ENCODE measurements at places on chromosomes 5 and 9.

GRCh38 chr9:128917151-128917849 is 3.5 kb upstream of the PHYHD1 start:
- DNase-seq = peak; percentile 44

DNA sequence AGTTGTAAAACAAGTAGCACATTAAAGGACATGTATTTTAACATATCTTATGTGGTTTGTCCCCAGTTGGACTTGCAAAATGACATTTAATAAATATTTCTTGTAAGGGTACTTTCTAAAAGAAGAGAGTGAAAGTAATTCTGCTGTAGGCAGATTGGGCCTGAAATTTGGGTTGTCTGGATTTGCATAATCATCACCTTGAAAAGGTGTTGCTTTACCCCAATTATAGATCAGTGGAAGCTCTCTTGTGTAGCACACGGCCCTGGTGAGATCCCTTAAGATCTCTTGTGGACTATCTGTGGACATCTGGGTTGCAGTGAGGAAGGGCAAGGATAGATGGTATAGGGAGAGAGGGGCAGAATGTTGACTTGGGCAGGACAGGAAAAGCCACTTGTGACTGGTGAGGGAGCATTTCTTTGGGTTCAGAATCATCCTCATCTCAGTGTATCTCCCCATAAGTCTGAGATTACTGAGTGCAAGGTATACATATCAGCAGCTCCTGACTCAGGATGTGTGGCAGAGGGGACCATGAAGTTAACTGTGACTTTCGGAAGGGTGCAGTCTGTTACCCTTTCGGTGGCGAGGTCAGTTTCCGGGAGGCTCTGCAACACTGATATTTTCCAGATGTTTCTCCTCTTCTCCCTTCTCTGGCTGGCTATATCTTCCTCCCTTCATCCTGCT is 2.0 kb upstream of the TNFAIP8 start:
- no peak for DNase-seq

- peak; percentile 9 for DNase-seq
Measured at GRCh38 chr9:126709241-126709640, 95.5 kb downstream of the LMX1B start.

GRCh38 chr5:92939428-92939827 is 641.6 kb downstream of the NR2F1-AS1 start:
- DNase-seq = no peak

GRCh38 chr5:151684690-151685361 is 1.9 kb downstream of the SPARC start:
- DNase-seq = no peak

- DNase-seq = no peak
Measured at GRCh38 chr5:168350315-168350714, 58.9 kb downstream of the WWC1 start.

DNA sequence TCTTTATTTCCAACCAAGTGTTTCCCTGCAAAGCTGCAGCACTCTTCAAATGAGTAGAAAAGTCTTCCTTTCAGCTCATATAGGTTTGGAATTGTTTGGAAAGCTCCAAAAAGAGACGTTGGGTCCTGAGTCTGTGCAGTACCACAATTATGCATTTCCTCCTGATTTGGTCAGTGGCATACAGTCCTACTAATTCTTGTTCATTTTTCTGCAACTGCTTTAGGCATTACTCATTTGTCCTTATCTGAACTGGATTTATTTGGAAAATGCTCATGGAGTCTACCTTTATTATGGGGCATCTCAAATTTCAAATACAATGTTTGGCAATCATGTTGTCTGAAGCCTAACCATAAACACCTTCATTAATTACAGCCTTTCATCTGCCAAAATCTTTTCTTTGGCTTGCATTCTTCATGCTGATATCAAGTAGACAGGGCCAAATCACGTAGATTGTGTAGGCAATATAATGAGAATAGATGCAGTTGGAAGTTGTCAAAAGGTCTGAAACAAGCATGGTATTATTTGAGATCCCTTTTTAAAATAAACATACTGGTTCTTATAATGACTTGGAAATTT is 232.8 kb downstream of the TLE1 start:
- no peak for DNase-seq

DNA sequence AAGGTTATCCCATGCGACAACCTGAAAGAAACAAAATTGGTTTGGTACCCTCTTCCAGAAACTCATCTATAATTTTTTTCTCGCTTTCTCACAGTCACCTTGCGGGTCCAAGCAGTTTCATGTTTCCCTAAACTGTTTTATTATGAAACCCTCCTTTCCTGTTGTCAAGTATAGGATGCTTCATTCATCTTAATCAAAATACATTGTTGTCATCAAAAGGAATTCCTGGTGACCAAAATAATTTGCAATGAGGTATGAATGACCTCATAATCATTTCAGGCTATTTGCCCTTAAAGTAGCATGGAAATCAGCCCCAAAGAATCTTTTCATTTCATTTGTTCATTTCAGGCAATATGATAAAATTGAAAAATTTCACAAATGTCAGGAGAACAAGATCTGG is 503.0 kb downstream of the SPATA31D1 start:
- DNase-seq = no peak

DNA sequence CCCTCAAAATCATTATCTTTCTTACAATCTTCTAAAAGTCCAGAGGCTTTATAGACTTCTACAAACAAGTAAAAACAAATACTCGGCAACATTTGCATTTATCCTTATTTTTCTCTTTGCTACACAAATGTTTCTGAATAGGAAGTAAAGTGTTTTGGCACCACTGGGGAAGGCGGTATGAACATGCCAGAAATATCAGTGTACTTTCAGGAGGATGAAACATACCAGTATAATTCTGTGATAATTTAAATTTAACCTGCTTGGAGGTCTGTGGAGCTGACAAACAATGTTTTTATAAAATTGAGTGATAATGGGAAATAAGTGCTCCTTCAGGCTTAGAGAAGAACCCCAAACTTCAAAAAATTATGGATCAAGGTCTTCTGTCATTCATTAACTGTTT is 51.8 kb downstream of the MRPS27 start:
- no peak for DNase-seq

GRCh38 chr5:59673438-59674058 is 220.0 kb downstream of the PDE4D start:
- no peak for DNase-seq

- DNase-seq = peak; percentile 73
Measured at GRCh38 chr5:141524604-141525597, 36.0 kb downstream of the PCDHGC5 start.

DNA sequence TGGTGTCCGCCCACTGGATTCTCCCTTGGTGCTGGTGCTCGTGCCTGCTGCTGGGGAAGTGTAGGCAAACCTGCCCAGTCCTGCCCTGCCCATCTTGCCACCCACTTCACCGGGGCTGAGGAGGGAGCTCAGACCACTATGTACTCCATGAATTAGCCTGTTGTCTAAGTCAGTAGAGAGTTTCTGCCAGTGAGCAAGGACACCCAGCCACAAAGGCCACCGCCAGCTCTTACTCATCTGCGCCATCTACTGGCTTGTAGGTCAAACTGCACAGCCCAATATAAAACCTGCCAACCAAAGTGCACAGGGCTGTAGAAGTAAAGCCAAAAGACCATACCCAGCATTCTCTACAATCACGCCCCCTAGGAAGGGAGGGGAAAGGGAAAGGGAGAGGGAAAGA is 102.3 kb downstream of the GLIS3 start:
- DNase-seq = no peak

DNA sequence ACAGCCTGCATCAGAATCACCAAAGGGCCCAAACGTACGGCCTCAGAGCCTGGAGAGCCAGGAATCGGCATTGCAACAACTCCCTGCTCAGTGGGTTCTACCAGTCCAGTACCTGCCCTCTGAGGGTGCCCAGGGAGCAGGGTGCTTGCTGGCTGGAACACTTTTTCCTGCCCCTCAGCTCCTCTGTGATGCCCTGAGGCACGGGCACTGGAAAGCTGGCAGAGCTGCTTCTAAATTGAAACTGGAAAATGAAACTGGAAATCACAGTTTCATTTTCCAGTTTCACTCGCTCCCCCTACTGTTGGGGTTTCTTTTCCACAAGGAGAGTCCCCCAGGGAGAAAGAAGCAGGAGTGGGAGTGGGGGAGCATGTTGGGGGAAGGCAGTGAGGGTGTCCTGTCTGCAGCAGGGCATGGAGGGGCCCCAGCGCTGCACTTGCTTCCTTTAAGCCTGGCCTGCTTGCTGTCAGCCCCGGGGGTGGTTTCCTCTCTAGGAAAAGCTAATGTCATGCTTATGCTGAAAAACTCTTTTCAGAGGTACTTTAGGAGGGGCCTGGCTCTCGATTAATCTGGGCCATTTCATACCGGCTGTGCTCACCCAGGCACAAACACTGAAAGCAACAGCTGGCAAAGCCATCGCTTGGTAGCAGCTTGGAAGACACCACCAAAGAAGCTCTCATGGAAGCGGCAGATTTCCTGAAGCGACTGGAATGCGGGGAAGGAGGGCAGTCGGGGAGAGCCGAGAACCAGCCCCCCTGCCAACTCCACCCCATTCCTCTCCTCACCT is 26.2 kb downstream of the IRF1 start:
- DNase-seq = peak; percentile 22

GRCh38 chr9:38724754-38725153 is 4.8 kb upstream of the FAM240B start:
- DNase-seq = no peak

- no peak for DNase-seq
Measured at GRCh38 chr9:104872656-104873488, 55.1 kb downstream of the ABCA1 start.

DNA sequence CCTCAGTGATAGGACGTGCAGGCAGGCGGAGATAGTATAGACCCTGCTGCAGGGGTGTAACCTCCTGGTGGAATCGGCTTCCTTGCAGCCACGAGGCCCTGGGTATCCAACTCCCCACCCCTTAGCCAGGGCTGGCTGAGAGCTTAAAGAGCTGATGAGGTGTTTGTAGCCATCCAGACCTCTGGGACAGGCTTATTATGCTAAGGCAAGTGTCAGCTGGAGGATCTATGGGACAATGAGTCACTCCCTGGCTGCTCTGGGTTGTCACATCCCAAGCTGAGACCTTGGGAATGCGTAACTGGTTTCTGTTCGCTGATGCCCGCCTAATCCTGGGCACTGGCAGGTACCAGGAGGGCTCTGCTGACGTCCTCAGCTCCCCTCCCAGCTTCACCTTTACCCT is 38.9 kb downstream of the DAB2IP start:
- no peak for DNase-seq

GRCh38 chr9:4855841-4856240 is 63.1 kb downstream of the RCL1 start:
- peak; percentile 72 for DNase-seq

- no peak for DNase-seq
Measured at GRCh38 chr9:89252651-89253267, 58.2 kb upstream of the CKS2 start.

GRCh38 chr9:28365020-28365640 is 791.8 kb upstream of the C9orf72 start:
- peak; percentile 10 for DNase-seq

DNA sequence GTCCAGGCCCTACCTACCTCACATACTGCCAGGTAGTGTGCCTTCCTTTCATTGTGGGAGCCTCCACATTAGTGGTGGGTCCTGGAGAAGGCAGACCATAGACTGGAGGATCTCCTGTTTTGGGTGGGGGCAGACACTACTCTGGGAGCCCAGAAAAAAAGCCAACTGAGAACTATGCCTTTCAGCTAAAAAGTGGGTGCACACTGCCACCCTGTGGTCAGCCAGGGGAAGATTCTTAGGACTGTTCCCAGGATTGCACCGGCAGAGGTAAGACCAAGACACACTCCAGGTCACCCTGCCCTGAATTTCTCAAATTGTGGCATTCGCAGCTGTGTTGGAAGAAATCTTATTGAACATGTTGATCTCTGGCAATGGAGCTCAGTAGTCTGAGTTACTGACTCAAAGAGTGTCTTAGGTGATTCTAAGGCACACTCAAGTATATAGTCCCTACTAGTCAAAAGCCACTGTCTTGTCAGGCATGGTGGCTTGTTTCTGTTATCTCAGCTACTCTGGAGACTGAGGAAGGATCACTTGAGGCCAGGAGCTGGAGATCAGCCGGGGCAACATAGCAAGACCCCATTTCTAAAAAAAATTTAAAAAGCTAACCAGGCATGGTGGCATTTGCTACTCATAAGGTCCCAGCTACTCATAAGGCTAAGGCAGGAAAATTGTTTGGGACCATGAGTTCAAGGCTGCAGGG is 3.6 kb downstream of the SIGMAR1 start:
- DNase-seq = peak; percentile 75

DNA sequence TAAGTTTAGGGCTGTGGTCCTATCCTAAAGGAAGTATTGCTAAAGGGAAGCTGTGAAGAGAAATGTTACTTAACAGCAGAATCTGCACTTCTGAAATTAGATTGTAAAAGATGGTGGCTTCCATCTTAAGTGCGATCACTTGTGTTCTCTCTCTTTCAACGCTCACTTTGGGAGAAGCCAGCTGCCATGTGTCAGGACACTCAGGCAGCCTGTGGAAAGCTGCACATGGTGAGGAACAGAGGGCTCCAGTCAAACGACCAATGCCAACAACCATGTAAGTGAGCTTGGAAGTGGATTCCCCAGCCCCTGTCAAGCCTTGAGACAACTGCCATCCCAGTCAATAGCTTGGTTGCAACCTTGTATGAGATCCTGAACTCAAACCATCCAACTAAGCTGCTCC is 51.7 kb upstream of the GLRX start:
- no peak for DNase-seq

- no peak for DNase-seq
Measured at GRCh38 chr9:96441798-96442445, 8.0 kb upstream of the HABP4 start.

DNA sequence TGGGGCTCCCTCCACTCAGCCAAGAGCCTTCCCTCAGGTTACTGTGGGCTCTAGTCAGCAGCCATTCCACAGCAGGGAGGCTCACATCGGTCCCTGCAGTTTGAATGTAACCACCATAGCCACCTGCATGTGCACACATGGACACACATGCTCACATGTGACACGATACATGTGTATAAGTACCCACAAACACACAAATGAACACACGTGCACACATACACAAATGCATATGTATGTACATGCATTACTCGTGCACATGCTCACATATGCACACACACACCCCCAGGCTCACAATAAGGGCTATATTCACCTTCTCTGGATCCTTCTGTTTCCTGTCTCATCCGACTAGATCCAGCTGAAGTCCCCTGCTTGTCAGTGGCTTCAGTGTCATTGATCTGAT is 36.2 kb downstream of the UBE2QL1 start:
- no peak for DNase-seq

GRCh38 chr5:154547551-154547950 is 69.5 kb upstream of the HAND1 start:
- DNase-seq = no peak

GRCh38 chr5:138980441-138980840 is 105.3 kb upstream of the LRRTM2 start:
- no peak for DNase-seq

DNA sequence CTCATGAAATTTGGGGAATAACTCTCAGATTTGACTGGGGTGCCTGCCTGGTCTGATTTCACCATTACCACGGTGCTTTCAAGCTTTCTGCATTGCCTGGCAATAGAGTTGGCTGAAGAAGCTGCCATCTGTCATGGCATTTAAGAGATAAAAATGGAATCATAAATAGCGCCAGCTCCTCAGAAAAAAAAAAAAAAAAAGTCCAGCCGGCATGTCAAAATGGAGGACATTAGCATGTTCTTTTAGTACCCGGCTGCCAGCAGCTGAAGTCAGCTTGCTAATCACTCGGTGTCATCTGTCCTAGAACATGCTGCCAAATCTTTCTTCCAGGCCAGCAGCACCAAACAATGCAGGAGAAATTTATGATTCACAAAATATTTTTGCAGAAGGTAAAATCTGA is 57.7 kb upstream of the CER1 start:
- DNase-seq = peak; percentile 45

- no peak for DNase-seq
Measured at GRCh38 chr9:35854091-35854762, 16.0 kb downstream of the OR13J1 start.

Measured in dorsolateral prefrontal cortex (tissue), 122 donors.